Stimulated activated CD4-positive, alpha-beta T cell treated with anti-CD3 and anti-CD28 coated beads, TNF-alpha, amount 100 ng/mL, for 4 hours (primary cell): ENCODE measurements at places on chromosomes 2 and 18.

DNA sequence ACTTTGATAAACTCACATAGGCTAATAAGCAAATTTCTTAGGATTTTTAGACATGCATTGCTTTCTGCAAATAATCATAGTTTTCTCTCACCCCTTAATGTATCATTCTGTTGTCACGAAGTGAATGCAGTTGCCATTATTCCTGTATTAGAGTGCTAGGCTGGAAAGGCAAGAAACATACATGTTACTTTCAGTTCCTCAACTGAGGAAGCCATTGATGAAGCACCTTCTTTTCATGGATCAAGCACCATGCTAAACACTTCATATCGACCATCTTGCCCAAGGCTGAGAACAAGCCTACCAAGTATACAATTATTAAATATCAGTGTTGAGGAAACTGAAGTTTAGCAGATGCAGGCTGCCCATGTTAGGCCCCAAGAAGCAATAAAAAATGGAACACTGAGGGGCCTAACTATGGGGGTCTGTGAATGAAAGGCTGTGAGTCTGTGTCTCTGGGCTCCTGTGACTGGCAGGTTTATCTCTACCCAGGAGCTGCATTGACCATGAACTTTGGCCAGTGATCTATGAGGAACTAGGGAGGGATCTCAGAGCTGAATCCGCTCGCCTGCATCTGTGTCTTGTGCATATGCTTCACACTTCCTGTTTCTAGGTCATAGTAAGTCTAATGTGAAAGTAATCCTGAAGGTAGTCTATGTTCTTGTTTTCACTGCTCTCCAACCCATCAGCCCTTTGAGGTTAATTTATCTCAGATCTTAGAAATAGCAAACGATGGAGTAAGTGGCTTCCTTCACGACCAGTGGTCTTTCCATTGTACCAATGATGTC is 16.0 kb upstream of the TSPYL6 start:
- DNase-seq: no peak

GRCh38 chr2:120879431-120880295 is 144.0 kb downstream of the GLI2 start:
- DNase-seq: no peak

DNA sequence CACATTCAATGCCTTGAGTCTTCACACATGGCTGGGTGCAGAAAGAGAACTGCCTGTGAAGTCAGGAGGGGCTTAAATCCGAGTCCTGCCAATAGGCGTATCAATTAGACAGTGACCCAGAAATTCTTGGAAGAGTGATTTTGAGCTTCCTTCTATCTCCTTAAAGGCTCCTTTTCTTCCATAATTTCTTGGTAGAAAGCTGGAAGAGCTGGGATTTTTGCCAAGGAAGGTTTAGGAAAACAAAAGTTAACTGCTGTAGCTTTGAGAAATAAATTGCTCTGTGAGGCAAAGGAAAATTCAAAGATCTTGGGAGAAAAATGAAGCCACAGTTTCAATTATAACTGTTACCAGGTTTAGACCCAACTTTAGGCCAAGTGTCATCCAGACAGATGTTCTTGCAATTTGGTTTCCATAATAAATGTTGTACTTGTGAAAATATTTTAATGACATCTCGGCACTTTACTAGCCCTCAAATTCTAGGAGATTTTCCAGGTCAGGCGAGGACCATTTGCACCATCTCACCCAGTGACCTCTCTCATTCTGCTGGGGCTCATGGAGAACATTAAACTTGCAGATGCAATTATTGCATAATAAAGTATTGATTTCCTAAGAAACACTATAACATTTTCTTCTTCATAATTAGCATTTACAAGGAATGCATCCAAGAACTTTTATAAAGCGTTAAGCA is 329.7 kb upstream of the MEIS1 start:
- DNase-seq: no peak

GRCh38 chr2:36486521-36487044 is 111.4 kb downstream of the FEZ2 start:
- no peak for DNase-seq

- no peak for DNase-seq
Measured at GRCh38 chr2:239876948-239877289, 148.2 kb downstream of the NDUFA10 start.

DNA sequence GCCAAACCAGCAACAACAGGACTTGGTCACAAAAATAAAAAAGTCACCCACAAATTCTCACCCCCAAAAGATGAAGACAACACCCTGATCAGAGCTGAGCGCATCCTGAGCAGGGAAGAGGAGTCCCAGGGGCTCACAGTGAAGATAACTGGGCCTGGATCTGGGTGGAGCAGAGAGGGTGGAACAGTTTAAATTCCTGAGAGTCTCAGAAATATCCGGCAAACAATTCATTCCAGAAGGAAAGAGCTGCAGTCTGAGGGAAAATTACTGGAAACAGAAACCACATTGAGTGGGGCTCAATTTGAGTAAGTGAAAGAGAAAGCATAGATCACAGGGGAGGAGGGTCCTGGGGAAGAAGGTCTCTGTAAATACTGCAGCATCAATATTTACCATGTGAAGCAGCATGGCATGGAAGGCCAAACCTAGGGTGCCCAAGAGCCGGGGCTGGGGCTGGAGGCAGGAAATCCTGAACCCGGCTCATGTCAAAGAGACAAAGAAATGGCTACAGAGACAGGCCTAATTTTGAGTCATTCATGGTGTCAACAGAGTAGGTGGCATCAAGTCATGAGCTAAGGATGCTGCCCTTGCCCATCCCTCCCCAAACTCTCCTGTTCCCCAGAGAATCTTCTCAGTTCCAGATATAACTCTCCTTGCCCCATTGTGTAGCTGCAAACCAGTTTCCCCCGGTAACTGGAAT is 61.4 kb upstream of the ZBTB7C start:
- no peak for DNase-seq

GRCh38 chr2:121994238-121995206 is 239.1 kb downstream of the TSN start:
- no peak for DNase-seq

DNA sequence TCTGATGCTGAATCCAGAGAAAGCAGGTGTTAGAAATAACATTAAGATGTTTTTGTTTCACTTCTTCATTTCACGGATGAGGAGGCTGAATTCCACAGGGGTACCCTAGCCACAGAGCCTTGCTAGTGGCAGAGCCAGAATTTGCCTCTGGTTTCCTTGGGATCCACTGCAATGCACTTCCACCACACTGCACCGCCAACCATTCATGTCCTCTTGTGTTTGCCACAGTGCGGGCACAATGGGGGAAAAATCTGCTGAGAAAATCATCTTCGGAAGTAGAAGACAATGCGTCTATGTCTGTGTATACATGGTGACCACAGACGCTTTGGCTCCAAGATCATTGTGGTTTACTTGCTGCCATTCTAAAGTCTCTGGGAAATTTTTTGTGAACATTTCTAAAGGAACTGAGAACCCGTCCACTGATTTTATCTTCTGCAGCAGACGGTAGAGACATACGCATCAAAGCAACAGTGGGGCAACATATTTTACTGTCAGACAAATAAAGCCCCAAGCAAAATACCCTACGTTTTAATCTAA is 14.9 kb downstream of the ICOS start:
- no peak for DNase-seq

DNA sequence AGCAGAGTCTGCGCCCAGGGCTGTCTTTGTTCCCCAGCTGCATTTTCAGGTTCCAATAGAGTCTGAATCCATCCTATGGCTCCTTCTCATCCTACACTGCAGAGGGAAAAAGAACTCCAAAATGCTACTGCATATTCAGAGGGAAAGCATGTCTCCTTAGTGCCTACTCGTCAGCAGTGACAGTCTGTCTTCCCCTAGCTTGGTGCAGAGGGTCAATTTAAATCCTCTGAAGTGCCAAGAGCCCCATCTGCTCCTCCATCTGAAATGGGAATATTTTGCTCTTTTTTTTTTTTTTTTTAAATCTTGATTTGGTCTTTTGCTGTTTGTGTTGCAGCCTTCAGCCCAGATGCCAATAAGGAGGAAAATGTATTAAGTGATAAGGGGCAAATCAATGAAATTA is 199.3 kb downstream of the RNF144A start:
- DNase-seq: no peak

DNA sequence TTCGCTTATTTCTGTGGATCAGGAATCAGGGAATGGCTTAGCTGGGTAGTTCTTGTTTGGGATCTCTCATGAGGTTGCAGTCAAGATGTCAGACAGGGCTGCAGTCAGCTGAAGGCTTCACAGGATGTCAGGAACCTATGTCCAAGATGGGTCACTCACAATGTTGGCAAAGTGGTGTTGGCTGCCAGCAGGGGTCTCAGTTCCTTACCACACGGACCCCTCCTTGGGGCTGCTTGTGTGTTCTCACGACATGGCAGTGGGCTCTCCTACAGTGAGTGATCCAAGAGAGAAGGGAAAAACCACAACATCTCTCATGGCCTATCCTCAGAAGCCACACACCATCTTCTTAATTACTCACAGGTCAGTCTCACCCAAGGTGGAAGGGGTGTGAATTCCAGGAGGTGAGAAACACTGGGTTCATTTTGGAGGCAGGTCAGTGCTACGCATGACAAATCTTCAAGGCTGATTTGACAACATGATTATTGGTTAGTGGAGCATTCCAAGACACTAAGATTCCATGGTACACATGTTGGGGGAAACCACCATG is 1.3 kb upstream of the ANTXR1 start:
- no peak for DNase-seq

DNA sequence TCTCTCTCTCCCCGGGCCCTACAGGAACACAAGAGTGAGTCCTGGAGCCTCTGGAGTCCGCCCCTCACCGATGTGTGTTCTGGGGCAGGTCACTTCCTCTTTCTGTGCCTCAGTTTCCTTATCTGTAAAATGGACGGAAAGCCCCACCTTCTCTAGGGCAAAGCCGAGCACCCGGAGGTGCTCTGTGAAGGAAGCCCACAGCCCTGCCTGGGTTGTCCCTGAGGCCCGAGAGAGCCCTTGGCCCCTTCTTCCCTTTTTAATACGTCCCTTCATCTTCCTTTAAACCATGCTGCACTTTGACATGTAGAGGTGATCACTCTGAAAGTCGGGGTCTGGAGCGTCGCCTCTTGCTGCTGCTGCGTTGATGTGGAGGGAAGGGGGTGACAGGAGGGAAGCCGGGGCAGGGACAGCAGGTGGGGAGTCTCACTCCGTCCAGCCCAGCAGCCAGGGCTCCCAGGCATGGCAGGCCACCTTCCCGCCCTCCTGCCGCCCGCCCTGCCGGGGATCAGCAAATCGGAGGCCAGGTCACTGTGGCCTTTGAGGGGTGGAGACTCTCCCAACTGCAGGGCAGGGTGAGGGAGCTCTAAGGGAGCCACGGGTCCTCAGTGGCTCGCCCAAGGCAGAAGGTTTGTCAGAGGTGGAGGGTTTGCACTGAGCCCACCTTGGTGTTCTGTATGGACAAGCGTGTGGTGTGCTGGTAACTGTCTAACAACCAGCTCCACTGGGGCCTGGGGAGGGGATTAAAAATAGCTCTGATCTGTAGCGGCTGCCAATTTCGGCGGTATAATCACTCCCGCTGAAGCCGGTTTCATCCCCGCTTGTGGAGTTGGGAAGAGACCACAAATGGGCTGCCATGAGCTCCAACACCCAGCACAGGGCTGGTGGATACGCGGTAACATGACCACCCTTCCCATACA is 135.9 kb upstream of the ID2 start:
- no peak for DNase-seq

DNA sequence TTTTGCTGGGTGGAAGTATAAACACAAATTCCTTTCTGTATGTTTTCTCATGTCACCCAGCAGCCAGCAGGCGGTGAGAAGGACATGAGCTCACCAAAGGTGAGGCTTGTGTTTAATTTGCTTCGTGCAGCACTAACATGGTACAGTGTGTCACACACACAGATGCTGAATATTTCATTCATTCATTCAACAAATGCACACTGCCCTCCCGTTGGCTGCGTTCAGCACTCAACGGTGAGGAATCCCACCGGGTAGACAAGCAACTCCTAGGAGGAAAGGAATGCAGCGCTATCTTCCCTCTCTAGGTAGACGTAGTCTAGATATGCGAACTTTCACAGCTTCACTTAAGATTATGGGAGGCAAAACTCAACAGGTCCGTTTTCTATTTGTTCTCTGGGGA is 85.1 kb downstream of the LONRF2 start:
- no peak for DNase-seq
